EH (cell line): ENCODE measurements at places on chromosomes 3 and 15.
A peak's percentile ranks its signal among the peaks of the same experiment; 100 is the strongest.

DNA sequence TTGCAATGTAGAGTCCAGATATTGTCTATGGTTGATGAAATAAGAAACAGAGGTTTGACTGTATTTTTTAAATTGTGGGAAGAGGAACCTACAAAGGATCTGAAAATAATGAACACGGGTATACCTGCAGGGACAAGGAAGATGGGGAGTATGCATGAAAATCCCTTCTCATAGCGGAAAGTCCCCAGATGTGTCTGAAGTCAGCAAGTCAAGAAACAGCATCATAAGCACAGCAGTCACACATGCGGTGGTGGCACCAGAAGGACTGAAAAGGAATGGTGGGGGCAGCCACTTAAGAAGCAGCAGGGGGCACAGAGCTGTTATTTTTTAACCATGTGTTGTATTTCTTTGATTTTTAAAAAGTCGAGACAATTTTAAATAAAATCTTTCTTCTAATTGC lies 4.7 kb downstream of the MRPS11 start:
- DNase-seq, result no peak

GRCh38 chr3:99697250-99697649 lies 58.9 kb downstream of the COL8A1 start:
- no peak for DNase-seq

GRCh38 chr15:68618394-68618793 lies 39.6 kb downstream of the CORO2B start:
- no peak for DNase-seq

GRCh38 chr3:149452036-149452435 lies 22.5 kb upstream of the TM4SF4 start:
- DNase-seq, result no peak

GRCh38 chr3:31440878-31441277 lies 91.8 kb upstream of the STT3B start:
- no peak for DNase-seq

GRCh38 chr15:42270996-42271395 lies 2.0 kb upstream of the GANC start:
- DNase-seq, result no peak

GRCh38 chr15:72201391-72201921 lies 3.9 kb upstream of the GRAMD2A start:
- DNase-seq, result no peak

DNA sequence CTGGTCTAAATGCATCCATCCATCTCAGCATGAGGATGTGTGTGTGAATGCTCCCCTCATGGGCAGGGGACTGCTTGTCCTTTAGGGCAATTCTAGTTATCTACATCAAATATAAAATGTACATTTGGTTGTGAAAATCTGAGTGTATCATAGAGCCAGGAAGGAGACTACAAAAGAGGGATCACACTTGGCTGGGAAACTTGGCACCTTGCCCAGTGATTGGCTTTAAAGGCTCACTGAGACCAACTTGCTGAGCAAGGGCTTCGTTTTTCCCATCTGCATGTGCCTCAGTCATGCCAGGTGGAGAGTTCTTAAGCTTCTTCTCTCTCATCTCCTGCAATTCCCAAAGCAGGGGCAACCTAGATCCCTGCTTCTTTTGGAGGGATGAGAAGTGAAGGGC lies 5.2 kb downstream of the CAPN3 start:
- DNase-seq, result peak; percentile 18

GRCh38 chr3:63349583-63350573 lies 71.8 kb downstream of the SYNPR start:
- DNase-seq, result peak; percentile 72

DNA sequence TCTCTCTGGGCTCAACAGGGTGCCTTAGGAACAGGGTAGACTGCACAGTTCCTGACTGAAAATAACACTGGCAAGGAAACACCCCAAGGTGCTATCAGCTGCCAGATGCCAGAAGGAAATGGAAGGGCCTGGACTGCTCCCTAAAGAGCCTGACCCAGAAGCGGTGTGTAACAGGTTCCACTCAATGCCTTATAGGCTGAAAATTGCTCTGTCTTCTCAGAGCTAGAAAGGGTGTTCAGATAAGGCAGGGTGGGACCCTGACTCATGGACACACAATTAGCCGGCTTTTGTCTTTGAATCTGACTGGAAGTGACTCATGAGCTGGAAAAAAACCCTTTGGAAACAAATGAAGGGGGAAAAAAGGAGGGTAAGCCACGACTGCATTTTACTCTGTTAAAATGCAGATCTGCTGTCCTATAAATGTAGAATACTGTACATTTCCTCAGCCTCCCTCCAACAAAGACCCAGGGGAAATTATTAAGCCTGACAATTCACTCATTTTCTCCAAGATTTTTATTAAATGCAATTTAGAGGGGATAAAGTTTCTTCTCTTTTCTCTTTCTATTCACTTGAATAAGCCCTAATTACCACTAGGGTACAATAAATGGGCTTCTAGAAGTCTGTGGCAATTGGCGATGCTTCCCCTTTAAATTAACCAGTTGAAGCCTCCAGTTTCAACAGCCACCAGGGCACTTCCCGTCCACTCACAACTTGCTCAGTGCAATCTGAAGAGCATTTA lies 160.2 kb upstream of the TBL1XR1 start:
- peak; percentile 85 for DNase-seq

GRCh38 chr3:25339225-25339624 lies 88.8 kb upstream of the RARB start:
- no peak for DNase-seq

DNA sequence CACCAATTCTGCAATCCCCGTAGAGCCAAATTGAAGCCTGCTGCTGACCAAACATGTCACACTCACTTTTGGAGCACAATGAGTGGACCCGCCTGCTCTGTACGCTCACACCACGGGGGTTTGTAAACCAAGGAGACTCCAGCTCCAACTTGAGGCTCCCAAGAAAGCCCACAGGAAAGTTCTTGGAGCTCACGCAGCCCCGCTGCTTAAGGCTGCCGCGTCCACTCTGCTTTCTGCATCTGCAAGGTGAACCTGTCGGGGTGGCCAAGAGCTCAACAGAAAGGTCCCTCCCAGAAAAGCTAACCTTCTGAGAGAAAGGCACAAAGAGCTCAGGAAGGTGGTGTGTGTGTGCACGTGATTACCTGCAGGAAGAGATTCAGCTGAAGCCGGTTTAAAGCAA lies 94.9 kb downstream of the PCSK6 start:
- DNase-seq, result no peak

DNA sequence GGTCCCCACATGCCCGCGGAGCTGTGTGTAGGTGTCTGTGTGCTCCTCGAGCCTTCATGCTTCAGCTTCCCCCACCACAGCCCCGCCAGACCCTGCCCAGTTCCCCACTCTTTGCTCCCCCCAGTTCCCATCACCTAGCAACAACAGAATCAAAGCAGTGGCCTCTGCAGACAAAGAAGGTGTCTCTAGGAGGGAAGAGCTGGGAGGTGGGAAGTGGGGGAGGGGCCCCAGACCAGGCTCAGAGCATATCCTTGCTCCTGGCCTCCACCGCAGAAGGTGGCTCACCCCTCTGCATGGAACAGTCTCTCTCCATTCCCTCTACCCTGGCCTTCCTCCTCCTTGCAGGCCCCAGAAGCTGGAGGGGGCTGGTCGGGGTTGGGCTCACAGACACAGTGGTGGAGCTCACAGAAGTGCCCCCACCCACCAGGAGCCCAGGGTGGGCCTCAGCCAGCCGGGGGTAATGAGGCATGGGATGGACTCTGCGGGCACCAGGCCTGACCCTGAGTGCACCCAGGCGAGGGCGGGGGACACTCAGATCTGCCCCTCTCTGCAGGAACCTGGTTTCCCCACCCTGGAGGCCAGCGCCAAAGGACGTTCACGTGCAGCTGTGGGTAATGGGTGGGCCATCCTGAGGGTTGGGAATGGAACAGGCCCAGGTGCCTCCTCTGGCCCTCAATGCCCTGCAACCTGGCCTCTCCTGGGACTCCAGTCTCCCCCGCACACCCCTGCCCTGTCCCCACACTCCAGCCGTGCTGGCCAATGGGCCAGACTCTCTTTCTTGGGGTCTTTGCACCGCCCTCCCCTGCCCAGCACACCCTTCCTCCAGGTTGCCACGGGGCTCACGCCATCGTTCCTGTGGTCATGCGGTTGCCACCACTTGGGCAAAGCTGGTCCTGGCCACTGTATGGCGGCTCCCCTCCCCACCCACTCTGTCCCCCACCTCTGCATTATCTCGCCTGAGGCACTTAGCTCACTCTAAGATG lies 53.4 kb downstream of the TPRA1 start:
- no peak for DNase-seq

DNA sequence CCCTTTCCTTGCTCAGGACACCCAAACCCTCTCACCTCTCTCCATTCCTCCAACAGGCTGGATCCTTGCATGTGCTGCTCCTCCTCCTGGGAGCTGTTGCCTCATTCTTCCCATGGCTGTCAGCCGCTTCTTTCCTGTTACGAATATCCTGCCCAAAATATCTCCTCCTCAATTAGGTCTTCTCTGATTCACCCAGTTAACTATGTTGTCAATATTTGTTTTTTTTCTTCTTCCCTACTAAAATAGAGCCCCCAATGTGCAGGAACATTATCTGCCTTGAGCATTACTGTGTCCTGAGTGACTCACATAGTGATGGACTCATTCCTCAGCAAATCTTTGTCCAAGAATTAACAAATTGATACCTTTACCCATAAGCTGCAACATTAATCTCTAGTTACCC lies 357.2 kb downstream of the CLSTN2 start:
- peak; percentile 71 for DNase-seq

GRCh38 chr3:51371943-51372557 lies 13.0 kb upstream of the MANF start:
- peak; percentile 74 for DNase-seq

DNA sequence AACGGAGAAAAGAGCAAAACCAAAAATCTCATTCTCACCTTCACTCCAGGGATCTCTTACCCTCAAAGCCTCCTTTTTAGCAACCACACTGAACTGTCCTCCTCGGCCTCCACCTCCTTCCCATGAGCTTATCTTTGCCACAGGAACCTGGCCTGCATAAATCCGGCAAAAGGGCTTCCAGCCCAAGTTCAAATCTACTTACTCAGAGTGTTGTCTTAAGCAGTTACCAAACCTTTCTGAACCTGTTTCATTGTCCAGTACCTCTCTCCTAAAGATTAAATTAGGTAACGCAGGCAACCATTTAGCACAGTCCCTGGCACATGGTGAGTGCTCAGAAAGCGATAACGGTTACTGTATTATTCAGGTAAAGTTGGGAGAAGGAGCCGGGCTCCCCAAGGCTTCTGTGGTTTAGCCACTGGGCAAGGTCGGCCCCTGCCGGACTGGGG lies 777 bp downstream of the CIB1 start:
- DNase-seq, result no peak

DNA sequence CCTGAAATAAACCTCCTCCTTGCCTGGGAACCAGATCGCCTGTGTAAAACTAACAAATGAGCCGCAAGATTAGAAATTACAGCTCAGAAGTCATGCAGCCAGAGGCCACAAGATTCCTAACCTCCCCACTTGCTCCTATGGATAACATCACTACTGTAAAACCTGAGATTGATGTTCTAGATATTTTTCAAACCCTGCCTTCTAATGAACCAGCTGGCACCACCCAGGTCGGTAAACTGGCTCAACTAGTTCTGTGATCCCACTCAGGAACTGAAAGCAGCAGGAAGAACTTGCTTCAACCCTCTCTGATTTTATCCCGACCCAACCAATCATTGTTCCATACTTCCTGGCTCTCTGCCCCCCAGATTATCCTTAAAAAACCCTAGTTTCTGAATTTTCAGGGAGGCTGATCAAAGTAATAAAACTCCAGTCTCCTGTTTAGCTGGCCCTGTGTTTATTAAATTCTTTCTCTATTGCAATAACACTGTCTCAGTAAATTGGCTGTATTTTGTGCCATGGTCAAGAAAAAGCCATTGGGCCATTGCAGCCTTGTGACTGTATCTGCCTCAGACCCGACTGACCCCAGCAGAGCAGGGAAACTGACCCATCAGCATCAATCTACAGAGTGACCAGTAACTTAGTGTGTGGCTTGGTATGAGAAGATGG lies 98.9 kb downstream of the RPLP1 start:
- DNase-seq, result no peak

- peak; percentile 46 for DNase-seq
These were observed 41.7 kb downstream of the OXSM start for GRCh38 chr3:25831578-25831977.

DNA sequence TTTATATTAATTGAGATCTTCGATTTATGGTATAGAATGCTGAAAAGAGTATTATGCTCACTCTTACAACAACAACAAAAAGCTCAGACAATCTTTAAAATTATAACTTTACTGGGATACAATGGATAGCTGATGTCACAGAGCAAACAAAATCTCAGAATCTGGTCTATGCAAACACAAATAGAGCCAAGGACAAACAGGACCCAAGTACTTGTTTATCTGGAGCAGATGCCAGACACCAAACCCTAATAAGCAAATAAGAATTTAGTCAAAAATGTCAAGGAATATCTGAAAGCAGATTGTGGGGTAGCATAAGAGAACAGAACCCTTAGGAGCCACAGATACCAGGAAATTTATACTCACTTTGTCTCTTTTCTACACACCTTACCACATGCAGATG lies 302.2 kb downstream of the CGGBP1 start:
- no peak for DNase-seq

DNA sequence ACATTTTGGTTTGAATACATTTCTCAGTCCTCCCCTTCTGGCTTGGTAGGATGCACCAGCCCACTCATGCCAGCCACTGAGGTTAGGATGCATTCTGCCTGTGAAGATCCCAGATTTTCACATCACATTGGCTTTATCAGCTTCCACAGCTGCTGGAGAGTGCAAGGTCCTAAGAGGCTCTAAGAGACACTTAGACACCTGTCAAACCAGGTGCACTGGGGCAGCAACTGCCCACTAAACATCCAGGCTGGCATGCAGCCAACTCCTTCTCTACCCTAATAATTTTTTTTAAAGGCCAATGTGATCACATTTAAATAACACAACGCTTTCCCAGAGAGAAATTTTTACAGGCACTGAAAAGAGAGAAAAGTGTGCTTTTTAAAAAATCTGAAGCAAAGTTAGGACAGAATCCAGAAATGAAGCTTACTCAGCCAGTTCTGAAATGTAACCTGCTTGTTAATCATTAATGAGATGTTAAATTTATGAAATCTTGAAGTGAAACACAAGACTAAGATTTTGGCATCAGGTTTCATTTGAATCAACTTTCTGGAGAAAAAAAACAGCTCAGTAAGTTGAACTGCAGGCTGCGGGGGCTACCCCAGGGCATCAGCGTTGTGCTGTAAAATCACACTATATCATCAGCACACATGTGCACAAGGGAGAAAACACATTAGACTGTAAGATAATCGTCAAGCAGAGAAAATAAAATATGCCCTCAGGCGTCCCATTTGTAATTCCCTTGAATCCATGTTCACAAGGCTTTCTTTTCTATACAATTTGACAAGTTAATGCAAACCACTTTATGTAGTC lies 312.9 kb downstream of the ZBBX start:
- DNase-seq, result no peak
